Activated naive CD4-positive, alpha-beta T cell (primary cell): ENCODE measurements at places on chromosomes 11 and 22.

- DNase-seq, result no peak
Measured at GRCh38 chr22:41888627-41889200, 26.2 kb downstream of the SHISA8 start.

DNA sequence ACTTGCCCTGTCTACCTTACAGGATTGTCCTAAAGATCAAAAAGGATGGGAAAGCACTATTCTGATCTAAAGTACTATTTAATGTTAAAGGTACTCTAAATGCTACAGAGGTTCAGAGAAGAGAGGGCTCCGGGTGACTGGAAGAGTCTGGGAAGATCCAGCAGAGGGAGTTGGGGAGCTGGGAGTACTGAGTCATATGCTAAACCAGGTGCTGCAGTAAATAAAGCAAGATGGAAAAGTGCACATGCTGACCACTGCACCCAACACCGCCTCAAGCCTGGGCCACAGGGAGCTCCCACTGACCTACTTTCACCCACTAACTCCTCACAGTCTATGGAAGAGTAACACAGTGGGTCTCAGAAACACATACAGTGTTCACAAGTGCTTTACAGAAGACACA lies 49.3 kb downstream of the WT1 start:
- no peak for DNase-seq

DNA sequence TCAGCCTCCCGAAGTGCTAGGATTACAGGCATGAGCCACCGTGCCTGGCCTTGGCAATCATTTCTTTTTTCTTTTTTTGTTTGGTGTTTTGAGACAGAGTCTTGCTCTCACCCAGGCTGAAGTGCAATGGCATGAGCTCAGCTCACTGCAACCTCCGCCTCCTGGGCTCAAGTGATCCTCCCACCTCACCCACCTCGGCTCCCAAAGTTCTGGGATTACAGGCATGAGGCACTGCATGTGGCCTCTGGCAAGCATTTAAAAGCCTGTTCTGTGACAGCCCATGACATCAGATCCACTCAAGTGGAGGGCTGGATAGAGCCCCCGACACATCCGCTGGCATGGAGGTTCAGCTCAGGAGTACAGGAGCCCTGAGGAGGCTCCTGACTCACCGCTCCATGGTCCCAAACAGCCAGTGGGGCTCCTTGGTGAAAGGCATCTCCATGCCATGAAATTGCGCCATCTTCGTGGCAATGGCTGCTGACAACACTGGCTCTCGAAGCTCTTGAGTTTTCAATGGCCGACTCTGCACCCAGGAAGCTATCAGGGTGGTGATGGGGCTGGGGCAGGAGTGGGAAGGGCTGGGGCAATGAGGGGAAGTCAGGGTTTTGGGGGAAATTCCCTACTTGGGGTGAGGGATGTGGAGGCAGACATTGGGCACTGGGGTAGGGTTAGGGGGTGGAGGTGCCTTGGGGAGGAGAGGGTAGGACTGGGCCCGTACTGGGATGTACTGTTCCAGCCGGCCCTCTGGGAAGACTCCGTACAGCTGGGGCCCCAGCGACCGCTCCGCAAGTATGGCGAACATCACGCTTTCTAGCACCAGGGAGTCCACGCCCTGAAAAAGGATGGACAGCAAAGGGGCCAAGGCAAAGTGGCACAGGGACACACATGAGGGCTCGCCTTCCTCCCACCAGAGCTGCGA lies 1.4 kb downstream of the CHKB start:
- no peak for DNase-seq

DNA sequence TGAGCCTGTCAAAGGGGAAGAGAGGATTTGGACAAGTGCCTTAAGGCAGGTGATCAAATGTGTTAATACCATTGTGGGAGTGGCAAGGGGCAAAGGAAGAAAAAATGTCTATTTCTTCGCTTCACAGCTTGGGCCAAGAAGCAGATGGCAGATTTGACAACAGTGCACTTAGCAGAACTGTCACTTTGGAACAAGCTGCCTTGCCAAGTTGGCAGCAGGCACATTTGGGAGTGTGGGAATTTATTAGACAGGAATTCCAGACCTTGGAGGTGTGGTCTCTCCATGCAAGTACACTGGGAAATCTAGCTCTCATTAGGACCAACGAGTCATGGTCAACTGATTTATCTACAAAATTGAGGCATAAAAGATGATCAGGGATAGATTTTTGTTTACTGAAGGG lies 265.1 kb downstream of the NELL1 start:
- no peak for DNase-seq

DNA sequence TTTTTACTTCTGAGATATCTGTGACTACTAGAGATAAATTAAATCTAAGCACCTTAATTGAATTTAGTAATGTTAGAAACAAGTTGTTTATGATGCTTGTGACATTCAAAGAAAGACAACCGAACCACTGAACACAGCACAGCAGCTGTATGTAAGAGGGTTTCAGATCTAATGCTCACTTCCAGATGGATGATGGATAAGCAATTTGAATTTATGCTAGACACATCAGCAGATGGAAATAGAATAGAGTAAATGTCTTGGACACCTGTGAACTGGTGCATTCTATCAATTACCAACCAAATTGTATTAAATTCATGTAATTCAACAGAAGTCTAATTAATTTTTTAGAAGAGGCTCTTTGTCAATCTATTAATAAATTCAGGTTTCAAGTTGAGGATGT lies 306.3 kb downstream of the CNTN5 start:
- no peak for DNase-seq

DNA sequence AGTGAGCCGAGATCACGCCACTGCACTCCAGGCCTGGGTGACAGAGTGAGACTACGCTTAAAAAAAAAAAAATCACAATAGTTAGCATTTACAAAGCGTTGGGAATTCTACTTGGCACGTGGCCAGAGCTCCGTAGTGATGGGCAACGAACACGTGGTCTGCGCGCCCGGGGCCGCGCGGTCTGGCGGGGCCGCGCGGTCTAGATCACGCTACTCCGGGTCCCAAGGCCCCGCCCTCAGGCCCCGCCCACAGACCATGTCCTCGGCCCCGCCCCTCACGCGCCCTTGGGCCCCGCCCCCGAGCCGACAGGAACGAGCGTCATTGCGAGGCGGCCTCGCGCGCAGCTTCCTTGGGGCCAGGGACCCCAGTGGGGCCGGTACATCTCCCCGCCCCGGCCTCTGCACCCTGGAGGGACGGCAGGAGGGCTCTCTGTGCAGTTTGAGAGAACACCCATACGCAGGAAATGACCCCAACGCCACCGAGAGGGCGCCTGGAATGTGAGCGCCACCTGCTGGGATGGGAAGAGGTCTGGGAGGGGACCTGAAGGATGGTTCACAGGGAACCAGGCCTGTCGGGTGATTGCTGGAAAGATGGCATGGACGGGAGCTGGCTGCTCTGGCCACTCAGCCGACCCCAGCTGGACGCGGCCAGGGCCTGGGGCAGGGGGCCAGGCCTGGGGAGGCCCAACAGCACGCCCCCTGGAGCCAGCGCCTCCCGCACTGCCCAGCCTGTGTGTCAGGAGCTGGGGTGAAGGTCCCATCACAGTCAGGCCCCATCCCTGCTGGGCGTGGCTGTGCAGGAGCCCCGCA lies 2.0 kb upstream of the PTDSS2 start:
- peak; percentile 97 for DNase-seq

GRCh38 chr11:129625930-129626329 lies 189.7 kb upstream of the TMEM45B start:
- DNase-seq, result no peak

- no peak for DNase-seq
Measured at GRCh38 chr11:81772166-81772565, 961.5 kb downstream of the FAM181B start.

DNA sequence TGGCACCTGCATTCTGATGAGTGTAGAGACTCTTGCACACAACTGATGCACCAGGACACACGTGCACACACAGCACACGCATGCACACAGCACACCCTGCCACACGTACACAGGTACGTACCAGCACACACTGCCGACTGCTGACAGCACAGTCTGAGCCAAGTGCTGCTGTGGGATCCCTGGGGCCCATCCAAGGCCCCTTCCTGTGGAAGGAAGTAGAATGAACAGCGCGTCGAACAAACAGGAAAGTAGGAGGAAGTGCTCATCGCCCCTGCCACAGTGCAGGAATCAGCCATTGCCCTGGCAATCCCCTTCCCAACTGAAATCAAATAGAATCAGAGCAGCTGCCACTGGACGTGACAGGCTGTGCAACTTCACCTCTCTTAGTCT lies 57.9 kb downstream of the CD82 start:
- DNase-seq, result no peak

GRCh38 chr22:46669201-46669600 lies 49.0 kb downstream of the GRAMD4 start:
- DNase-seq, result no peak

DNA sequence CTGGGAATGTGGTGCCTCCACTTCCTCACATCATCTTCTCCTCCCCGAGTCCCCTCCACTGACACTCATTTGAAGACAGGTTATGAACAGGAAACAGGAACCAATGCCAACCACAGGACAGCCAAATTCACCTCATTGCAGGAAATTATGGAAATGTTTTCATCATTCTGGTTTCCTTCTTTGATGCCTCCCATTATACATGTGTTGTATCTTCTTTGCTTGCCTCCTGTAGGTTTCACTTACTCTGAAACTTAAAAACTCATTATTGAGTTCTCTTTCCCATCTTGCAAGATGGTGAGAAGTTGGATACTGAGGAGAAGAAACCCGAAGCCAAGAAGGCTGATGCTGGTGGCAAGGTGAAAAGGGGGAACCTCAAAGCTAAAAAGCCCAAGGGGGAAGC lies 108.5 kb downstream of the PHF21B start:
- DNase-seq, result no peak

GRCh38 chr11:86021377-86021776 lies 47.5 kb downstream of the PICALM start:
- DNase-seq, result no peak

DNA sequence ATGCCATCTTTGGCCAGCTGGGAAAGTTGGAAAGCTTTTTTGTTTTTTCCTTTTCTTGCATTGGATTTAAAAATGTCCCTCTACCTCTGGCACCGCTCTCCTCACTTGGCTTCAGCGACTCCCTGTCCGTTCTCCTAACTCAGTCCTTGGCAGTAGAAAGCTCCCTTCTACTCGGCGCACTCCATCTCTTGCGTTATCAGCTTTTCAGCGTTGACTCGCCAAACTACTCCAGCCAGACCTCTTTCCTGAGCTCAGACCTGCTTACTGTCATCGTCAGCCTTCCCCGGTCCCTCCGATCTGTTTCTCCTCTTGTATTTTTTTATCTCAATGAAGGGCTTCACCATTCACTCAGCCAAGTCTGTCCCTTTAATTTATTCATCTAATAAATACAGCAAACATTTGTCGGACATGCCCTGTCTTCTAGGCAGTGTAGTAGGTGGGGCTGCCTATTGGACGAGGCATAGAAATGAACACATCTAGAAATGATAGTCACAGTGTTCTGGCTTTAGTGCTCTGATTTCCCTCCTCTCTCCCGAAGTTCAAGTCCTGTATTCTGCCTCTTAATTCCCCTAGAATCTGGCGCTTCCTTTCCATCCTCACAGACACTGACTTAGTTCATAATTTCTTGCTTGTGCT lies 839 bp downstream of the CEP164 start:
- DNase-seq, result no peak

DNA sequence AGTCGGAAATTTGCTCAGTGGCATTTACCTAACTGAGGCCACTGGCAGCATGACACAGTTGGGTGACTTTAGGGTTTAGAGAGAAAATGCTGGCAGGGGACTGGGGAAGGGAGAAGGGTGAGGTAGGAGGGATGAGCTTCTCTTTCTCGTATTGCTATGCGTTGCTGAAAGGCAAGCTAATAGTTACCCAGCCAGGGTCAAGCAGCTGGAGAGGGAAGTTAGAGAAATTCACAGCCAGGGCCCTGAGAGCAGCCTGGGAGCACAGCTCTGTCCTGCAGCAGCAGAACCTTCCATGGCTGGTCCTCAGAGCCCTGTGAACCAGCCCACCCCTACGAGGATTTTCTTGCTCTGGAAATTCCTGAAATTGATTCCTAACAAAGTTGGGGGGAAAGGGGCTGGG lies 679.6 kb downstream of the NTM start:
- no peak for DNase-seq

DNA sequence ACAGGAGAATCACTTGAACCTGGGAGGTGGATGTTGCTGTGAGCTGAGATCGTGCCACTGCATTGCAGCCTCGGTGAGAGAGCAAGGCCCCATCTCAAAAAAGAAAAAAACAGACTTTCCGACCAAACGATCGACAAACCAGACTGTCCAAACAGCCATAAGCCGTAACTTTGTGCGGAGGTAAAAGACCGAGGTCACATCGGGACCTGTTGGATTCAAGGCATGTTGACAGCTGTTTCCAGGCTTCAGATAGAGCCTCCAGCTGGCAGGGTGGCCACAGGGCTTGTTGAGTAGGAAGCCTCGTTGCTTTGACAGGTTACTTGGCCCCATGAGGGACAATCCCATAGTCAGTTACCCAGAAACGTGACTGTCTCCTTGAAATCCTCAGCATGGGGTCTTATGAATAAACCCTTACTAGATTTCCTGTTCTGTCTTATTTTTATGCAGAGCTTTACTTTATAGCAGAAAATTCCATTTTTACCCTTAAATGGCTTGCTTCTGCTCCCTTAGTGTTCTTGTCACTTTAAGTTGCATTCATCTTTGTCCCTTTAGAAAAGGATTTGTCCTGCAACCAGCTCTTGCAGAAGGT lies 22.3 kb downstream of the PPARA start:
- no peak for DNase-seq

GRCh38 chr11:2761131-2762030 lies 61.6 kb upstream of the KCNQ1OT1 start:
- DNase-seq, result no peak

- no peak for DNase-seq
Measured at GRCh38 chr11:96263238-96263763, 79.7 kb downstream of the MAML2 start.

DNA sequence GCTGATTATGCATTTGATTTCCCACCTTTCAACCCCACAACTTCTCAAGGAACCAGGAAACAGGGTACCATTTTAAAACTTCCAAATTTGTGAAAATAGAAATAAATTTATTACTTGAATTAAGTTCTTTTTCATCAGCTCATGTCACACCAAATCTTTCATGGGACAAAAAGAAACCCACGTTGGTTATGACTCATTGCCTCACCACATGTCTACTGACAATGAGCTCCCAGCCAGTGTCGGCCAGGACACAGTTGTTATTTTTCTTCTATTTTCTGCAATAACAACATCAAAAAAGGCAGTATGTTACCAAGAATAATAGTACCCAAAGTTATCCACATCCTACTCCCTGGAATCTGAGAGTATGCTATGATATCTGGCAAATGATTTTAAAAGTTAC lies 17.3 kb downstream of the MS4A6A start:
- no peak for DNase-seq

DNA sequence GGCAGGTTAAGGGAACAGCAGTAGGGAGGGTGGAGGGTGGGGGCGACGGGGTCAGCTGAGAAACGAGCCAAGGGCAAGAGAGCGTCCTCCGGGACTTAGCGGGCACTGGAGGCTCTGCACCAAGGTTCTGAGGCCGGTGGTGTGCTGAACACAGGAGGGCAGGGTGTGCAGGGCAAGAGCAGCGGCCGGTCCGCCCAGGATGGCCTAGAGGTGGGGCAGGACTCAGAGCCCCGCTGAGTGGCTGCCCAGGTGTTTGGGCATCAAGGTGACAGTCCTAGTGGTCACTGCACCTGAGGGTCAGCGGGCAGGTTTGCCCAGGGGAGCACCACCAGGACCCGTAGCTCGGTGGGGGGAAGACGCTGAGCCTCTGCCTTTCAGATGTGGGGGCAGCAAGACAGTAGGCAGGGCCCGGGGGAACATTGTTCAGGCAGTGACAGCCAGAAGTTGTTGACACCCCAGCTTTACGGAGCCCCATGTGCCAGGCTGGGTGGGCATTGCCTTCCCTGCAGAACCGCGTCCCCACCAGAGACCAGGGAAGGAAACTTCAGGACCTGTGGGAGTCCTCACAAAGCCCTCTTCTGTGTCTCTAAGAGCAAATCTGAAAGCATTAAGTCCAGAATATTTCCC lies 4.5 kb upstream of the TTLL8 start:
- DNase-seq, result no peak
